ENCODE measurements at places on chromosomes 1 and 21.

DNA sequence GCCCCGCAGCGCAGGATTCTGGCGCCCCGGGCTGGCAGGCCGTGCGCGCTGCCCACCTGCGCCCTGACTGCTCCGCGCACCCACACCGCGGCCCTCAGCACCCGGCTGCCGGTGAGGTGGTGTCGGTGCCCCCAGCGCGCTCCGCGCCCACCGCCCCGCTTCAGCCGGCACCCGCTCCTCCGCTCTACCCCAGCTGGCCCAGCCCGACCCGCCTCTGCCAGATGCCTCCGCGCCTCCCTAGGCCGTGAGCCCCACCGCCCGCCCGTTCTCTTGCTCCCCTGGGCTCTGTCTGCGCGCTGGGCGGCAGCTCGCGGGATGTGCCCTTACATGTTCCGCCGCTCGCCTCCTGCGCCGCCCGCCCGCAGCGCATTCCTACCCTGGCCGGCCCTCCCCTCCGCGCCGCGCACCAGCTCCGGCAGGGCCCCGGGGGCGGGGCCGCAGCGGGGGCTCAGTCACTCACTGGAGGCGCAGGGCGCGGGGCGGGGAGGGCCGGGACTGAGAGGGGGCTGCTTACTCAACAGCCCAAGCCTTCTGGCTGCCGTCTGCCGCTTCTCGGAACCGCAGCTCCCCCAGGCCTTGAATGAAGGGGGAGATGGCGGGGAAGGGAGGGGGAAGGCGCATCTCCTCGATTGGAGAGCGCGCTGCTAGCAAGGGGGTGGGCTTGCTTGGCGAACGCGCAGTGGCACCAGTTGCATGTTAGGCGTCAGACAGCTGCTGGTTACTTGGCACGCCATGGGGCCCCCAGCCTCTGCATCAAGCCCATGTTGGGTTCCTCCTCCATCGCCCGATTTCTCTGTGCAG is at the start of gene PHLDA3:
PHLDA3 (minus strand) TSS at position 345 of the 801 bp plus-strand sequence. CDS start 402 bp downstream, outside the sequence.
- peak; percentile 54 for DNase-seq

GRCh38 chr1:163845279-163845678 is 523.5 kb downstream of the NUF2 start:
- no peak for DNase-seq

- DNase-seq: no peak
Observed at GRCh38 chr1:206101351-206102045, 15.7 kb downstream of the AVPR1B start.

DNA sequence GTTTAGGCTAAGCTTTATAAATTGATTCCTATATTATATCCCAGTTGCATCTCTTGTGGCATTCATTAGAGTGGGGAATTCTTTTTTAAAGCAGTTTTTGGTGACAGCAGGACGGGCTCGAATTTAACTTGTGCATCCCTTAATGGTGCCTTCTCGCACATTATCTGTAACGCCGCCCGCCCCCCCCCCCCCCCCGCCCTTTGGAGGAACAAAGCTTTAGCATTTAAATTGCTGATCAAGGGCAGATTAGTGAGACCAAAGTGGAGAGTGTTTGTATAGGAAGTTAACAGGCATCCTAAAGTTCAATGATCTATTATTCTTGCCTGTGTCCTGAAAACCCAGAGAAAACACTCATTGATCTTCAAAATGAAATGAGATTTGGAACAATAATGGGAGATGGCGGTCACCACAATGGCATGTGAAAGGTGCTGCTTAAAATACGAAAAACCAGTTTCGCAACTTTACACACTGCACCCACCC is 2.2 kb downstream of the LMO4 start:
- no peak for DNase-seq

GRCh38 chr1:44839576-44839975 is 3.5 kb downstream of the PTCH2 start:
- DNase-seq: no peak

GRCh38 chr1:116502671-116503314 is 68.0 kb downstream of the CD58 start:
- peak; percentile 64 for DNase-seq

GRCh38 chr1:219201656-219202055 is 28.0 kb downstream of the LYPLAL1 start:
- DNase-seq: no peak
